Left kidney (tissue), 8 donors: ENCODE measurements at places on chromosomes 6 and 20.

GRCh38 chr6:4923081-4923480 is 80.8 kb downstream of the RPP40 start:
- DNase-seq: no peak

GRCh38 chr6:36377594-36377993 is 9.9 kb downstream of the ETV7 start:
- no peak for DNase-seq

DNA sequence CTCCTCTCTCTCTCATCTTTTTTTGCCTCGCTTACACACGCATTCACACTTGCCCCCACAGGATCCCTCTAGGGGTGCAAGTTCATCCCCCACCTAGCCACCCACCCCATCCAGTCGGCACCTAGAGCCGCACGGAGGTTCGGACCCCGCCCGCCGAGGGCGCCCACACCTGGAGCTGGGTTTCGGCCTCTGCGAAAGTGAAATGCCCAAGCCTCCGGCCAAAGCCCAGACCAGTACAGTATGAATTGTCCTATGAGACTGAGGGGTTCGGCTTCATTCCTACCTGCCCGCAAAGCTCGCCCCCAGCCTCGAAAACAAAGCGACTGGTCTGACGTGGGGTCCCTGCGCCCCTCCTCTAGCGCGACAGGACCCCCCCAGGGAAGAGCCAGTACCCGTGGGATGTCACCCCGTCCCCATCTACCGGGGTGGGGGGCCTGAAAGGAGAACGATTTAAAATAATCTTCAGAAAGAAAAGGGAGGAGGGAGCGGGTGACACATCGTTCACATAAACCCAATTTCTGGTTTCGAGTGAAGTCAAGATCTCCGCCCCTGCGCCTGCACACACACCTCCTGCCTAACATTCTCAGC is 1.5 kb downstream of the TFAP2A start:
- no peak for DNase-seq

DNA sequence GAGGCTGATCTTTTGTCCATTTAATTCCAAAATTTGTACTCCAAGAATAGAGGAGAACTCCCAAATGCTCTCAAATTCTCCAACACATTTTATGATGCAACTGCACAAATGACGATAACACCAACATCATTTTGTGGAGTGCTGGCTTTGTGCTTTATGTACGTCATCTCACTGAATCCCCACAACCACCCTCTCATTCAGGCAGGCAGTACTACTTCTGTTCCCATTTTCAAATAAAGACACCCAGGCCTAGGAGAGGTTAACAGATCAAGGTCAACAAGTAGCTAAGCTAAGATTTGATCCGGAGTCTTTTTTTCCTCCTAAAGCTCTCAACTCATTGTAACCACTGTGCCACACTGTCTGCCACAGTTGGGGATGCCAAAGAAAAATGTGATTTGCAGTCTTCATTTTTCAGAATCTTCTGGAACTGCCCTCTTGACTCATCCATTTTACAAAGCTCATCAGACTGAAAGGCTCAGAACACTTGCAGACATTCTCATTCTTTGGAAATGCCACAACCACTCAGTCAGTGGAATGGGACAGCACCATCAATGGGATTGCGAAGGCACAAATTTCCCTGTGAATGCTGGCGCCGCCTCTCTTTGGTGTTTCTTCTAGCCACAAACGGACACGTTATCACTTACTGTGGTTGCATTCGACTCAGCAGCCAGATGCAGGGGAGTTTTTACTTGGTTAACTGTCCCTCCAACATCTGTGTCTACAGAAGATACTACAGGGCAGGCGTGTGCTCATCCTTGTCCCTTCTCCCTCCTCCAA is 184.4 kb downstream of the GJA10 start:
- no peak for DNase-seq

DNA sequence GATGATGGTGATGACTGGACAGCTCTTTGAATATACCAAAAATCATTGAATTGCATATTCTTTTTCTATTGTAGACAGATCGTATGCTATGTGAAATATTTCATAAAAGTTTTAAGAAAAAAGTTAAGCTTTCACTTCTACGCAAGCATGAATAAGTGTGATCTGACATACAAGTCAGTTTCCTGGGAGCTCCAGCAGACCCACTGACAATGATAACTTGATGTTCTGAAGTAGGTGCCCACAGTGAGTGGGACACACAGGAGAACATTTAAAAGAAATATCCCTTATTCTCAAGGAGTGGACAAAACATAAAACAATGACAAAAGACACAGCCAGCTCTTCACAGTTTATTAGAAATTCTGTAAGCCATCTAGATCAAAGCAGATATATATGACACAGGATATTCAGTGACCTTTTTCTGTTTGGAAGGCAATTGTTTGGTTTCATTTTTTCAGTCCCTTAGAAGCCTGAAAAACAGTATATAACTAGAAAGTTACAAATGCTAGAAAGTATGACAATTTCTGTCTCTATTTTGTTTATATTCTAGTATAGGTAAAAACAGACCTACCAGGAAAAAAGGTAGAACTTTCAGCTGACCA is 101.4 kb downstream of the IRF4 start:
- no peak for DNase-seq

GRCh38 chr20:33229843-33230242 is 6.0 kb upstream of the BPIFA1 start:
- no peak for DNase-seq
